ENCODE measurements at places on chromosomes 3 and 15.

GRCh38 chr3:44914936-44915335, 40.5 kb downstream of the TGM4 start:
- no peak for DNase-seq

- DNase-seq: no peak
Measured at GRCh38 chr3:94735354-94735753, 672.5 kb downstream of the NSUN3 start.

- DNase-seq: no peak
Measured at GRCh38 chr3:150314248-150315004, 93.7 kb upstream of the TSC22D2 start.

- DNase-seq: no peak
Measured at GRCh38 chr15:36371509-36371908, 207.9 kb upstream of the CDIN1 start.

DNA sequence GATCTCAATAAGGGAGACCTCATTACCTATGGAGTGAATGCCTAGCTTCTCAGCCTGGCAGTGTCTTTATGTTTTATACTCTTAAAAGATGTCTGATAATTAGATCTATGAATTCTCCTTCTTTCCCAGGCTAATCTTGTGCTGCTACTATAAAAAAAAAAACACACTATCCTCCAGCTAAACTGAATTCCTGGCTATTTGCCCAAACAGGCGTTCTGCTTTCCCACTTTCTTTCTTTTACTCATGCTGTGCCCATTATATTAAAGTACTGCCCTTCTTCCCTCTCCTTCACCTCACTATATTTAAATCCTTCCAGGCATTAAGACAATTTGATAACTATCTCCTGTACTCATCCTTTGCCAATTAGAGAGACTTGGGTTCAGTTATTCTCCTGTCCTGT, 1134.9 kb downstream of the ROBO2 start:
- DNase-seq: no peak

DNA sequence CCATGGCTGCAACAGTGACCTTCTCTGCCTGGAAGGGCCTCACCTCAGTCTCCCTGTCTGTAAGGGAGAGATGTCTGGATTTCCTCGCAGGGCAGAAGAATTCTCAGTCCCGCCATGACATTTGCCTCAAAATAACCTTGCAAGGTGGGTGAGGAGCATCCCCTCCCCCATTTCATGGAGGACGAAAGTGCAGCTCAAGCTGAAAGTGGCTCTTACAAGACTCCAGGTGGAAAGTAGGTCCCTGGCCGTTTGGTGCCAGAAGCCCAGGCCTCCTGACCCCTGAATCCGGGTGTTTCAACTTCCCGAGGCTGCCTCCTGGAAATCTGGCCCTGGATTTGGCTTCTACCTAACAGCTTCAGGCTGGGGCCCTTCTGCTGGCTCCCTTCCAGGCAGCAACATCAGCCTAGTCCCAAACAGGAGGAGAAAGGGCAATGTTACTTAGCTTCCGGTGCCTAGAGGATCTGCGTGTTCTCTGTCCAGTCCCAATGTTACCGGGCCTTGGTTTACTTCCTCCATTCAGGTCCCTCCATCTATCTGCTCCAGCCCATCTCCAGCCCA, 769 bp upstream of the CSPG4 start:
- no peak for DNase-seq

Measured in stimulated activated CD8-positive, alpha-beta memory T cell treated with anti-CD3 and anti-CD28 coated beads, Interleukin-4, amount 100 ng/mL, for 1 hour (primary cell).